ENCODE measurements at places on chromosomes 16 and 17.

GRCh38 chr16:29644338-29644857 lies 18.6 kb upstream of the SPN start:
- DNase-seq: no peak

- no peak for DNase-seq
Measured at GRCh38 chr17:18141210-18141803, 32.8 kb downstream of the MYO15A start.

- no peak for DNase-seq
Measured at GRCh38 chr17:61731330-61731729, 132.0 kb downstream of the BRIP1 start.

GRCh38 chr16:67648088-67648763 lies 3.3 kb downstream of the CARMIL2 start:
- no peak for DNase-seq

- no peak for DNase-seq
Measured at GRCh38 chr17:76196675-76197074, 43.6 kb downstream of the RNF157 start.

DNA sequence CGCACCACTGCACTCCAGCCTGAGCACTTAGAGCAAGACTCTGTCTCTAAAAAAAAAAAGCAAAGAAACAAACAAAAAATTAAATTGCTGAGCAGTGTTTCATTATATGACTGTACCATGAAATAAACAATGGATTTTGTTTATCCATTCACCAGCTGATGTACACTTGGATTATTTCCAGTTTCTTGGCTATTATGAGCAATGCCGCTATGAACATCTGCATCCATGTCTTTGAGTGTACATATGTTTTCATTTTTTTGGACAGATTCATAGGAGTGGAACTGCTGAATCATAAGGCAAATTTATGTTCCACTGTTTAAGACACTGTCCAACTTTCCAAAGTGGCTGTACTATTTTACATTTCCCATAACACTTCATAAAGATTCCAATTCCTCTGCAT lies 8.0 kb downstream of the RNF157 start:
- DNase-seq: no peak

GRCh38 chr17:72236980-72237633 lies 116.3 kb downstream of the SOX9 start:
- DNase-seq: no peak

DNA sequence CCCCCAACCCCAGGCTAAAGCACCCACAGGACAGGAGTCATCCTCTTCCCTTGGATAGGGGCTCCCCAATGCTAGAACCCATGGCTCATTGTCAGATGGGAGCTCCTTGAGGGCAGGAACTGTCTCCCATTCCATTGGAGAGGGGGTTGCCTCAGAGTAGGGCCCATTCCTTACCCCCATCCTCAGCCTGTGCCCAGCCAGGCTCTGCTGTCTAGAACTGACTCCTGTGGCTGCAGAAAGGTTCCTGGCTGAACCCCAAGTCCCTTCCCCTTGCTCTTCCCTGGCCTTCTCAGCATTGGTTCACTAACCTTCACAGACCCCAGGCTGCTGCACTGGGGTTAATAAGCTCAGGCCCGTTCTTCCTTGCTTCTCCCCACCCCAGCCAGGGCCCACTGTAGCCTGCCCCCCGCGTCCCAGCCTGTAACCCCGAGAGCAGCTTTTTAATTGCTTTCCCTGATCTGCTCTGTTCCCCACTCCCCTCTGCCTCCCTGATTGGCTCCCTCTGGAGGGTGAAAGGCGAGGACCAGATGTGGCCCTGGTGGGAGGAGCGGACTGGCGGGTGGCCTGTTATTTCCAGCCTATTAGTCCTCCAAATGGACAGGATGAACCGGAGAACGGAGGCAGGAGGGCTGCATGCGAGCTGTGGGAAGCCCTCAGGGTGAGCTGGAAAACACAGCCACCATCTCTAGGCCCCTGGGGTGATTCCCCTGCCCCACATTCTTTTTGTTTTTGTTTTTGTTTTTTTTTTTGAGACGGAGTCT lies 6.0 kb upstream of the GFAP start:
- DNase-seq: no peak

DNA sequence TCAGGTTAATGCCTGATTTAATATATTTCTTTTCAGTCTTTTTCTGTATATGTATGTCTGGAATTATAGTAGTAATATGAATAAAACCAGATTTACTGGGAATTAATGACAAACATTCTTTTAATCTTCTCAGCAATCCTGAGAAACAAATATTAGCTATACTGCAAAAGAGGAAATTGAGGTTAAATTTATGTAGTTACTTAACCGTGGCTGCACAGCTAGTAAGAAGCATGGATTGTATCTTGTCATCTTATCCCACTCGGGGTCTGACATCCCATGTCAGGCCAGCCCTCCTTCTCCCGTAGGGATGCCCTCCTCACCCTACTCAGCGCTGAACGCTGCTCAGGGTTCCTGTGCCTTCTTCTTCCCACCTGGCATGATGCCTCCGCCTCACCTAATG lies 143.0 kb downstream of the FTO start:
- DNase-seq: no peak

GRCh38 chr17:82830249-82830661 lies 9.6 kb downstream of the ZNF750 start:
- DNase-seq: no peak

DNA sequence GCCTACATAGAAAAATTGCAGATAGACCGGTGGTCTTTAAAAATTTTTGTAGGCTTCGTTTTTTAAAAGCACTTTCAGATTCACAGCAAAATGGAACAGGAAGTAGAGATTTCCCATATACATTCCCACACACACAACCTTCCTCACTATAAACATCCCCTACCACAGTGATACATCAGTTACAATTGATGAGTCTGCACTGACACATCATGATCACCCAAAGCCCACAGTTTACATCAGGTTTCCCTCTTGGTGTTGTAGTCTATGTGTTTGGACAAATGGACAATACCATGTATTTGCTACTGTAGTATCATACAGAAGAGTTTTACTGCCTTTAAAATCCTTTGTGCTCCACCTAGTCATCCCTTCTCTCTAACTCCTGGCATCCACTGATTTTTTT lies 113.9 kb upstream of the ADAMTS18 start:
- no peak for DNase-seq

DNA sequence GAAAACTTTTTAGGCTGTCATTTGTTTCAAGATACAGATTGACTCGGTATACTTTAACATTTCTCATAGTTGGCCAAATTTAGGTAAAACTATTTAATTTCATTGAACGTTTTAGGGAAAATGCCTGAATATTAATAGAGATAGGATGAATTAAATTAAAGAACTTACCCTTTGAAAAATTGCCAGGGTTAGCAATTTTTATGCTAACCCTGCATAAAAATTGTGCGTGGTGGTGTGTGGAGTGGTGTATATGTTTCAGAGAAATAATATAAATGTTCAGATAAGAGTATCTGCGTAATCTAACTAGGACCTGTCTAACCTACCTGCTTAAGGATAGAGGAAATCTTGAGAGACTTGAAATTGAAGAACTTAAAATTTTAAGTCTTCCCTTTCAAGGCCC lies 21.4 kb downstream of the NF1 start:
- no peak for DNase-seq

DNA sequence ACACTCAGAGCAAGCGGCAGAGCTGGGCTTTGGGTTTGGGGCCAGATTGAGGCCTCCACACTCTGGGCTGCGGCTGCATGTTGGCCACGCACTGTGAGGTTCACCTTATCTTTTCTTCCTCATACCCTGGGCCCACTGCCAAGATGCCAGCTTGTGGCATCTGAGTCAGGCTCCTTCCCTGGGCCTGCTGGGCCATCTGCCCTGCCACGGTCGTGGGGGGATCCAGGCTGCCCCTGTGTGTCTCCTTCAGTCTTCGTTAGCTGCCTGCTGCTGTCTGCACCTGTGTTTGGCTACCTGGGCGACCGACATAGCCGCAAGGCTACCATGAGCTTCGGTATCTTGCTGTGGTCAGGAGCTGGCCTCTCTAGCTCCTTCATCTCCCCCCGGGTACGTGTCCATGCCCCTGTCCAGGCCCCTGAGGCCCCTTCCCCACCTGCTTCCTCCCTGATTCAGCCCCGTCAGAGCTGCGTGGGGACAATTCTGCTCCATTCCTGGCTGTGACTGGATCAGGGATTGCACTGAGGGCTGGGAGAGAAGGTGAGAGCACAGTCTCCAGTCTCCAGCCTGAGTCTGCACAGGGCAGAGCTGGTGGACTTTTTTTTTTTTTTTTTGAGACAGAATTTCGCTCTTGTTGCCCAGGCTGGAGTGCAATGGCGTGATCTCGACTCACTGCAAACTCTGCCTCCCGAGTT lies 11.2 kb downstream of the SPNS3 start:
- DNase-seq: no peak

GRCh38 chr16:62568926-62569325 lies 532.7 kb upstream of the CDH8 start:
- DNase-seq: no peak
